ENCODE measurements at places on chromosomes 6 and 20. TPM values are rescaled to one million over a fixed set of nuclear protein-coding genes. Genes with fewer than 3 reads are reported as not detected.
A peak's percentile ranks its signal among the peaks of the same experiment; 100 is the strongest.

DNA sequence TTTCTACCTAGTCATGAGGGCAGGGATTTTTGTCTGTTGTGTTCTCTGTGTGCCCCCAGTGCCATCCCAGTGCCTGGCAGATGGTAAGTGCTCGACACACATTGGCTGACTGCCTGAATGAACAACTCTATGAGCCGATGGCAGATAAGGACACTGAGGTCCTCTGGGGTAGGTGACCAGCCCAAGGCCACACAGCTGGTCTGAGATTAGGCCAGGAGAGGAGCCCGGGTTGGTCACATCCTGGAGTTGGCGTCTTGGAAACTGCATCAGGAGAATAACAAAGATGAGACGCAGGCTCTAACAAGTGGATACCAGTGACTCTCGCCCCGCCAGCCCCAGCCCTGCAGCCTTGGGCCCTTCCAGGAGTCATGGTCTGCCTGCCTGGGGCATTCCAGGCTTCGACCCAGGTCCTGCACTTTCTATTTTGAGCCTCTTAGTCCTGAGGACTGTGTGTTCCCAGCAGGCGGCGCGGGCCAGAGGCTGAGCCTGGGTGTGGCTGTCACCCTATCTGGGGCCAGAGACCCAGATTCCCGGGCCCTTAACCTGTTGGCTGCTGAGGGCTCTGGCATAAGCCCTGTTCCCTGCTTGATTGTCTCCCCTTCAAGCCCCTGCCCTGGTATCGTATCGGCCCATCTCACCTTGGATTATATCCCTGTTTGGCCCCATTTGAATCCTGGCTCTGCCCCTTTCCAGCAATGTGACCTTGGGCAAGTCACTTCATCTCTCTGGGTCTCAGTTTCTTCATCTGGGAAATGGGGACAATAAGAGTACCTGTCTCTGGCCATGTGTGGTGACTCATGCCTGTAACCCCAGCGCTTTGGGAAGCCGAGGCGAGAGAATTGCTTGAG, 88.3 kb downstream of the CEBPB start:
- H3K4me3 ChIP-seq, result no peak overlapping the region
- DNase-seq, result no peak
- H3K27me3 ChIP-seq, result peaks cover 6% of the 10 kb centered on the region
- H3K4me1 ChIP-seq, result no peaks in the 10 kb centered on the region

GRCh38 chr6:125968493-125968892, 11.9 kb downstream of the HINT3 start:
- peaks cover 17% of the 10 kb centered on the region for H3K36me3 ChIP-seq
- peaks cover 29% of the 10 kb centered on the region for H3K4me1 ChIP-seq
- H3K27ac ChIP-seq, result no peak overlapping the region

DNA sequence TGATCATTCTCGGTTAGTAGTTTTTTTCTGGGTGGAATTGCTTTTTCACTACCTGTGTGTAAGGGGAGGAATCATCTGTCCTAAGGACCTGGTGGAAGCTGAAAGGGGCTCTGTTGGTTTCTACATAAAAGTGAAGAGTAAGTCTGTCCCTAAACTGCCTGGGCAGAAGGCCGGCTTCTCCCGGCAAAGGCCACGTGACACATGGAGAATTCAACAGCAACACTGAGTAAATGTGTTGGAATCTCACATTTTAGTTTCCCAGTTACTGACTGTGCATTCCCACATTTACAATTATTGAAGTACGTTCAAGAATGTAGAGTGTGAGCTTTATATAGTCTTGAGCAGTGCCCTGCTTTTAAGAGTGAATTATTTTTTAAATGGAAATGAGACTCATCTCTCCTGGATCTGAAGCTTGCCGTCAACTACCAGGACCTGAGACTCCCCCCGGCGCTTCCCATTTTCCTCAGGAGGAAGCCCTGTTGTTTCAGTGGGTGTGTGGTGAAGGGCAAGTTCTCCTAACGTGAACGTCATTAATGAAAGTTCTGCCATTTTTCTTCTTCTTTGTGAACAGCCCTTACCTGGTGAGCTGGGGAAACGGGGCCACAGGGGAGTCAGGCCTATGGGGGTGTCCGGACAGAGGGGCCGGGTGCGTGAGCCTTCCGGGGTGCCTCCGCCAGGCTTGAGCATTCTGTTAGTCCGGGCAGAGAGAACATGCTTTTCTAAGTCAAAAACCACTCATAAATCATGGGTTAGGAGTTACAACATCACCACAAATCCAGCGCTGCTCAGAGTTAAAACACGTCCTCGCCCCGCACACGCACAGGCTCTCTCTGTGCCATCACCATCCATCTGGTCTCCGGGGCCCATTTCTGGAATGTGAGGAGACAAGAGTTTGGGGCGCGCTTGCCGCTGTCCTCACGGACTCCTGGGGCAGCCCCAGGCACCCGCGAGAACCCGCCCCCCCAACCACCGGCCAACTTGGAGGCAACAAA, 56.6 kb upstream of the SMOC2 start:
- DNase-seq, result no peak
- H3K36me3 ChIP-seq, result no peaks in the 10 kb centered on the region
- no peaks in the 10 kb centered on the region for H3K27me3 ChIP-seq
- no peaks in the 10 kb centered on the region for H3K4me1 ChIP-seq
- H3K4me3 ChIP-seq, result no peak overlapping the region

DNA sequence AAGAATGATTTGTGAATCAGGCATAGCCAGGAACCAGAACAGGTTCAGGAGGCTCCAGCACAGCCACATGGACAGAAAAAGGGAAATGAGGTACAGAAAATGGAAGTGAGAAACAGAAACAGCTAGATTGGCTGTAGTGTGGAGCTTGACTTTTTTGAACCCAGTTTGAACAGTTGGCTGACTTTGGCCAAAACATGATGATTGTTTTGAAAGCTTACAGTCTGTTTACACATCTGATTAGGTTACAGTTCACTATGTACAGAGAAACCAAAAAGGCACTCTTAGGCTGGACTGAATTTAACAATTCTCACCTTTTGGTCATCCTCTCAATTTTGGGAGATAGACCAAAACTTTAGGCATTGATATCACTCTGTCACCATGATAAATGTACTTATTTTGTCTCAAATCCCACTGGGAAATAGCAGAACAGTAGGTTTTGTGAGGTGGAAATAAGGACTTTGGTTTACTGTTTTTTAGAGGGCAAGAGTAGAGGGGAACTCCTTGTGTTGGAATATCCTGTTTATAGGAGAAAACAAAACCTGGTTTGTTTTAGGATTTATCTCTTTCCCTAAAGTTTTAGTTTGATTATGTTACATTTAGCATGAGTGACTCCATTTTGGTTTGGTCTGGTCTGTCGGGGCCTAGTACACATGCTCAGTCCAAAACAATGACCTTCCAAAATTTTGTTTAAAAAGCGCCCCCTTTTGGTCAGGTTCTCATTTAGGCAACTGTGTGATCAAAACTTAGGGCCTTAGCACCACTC, 123.1 kb downstream of the OLIG3 start:
- no peak overlapping the region for H3K4me3 ChIP-seq
- peaks cover 3% of the 10 kb centered on the region for H3K4me1 ChIP-seq
- H3K36me3 ChIP-seq, result peaks cover 1% of the 10 kb centered on the region
- H3K27me3 ChIP-seq, result no peaks in the 10 kb centered on the region
- DNase-seq, result no peak

GRCh38 chr6:53691667-53692133, 26.1 kb upstream of the KLHL31 start:
- H3K4me3 ChIP-seq, result no peak overlapping the region
- H3K4me1 ChIP-seq, result no peaks in the 10 kb centered on the region
- DNase-seq, result no peak
- H3K27ac ChIP-seq, result no peak overlapping the region

GRCh38 chr6:146650799-146651481, 52.2 kb downstream of the ADGB start:
- no peaks in the 10 kb centered on the region for H3K4me1 ChIP-seq
- no peak for DNase-seq
- H3K27me3 ChIP-seq, result no peaks in the 10 kb centered on the region
- H3K36me3 ChIP-seq, result no peaks in the 10 kb centered on the region

DNA sequence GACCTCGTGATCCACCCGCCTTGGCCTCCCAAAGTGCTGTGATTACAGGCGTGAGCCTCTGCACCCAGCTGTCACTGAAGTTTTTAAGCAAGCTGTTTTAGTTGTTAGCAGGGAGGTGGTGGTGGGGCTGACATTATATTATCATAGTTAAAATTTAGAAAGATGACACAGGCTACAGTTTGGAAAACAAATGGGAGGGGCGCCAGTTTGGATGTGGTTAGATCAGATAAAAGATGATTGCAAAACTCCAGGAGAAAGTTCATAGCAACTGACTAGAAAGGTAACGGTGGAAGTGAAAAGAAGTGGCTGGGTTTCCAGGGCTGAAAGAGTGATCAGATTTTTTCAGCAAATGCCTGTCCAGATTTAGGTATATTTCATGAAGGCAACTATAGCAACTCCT, 311.9 kb upstream of the CITED2 start:
- no peak overlapping the region for H3K27ac ChIP-seq
- no peaks in the 10 kb centered on the region for H3K27me3 ChIP-seq
- H3K36me3 ChIP-seq, result no peaks in the 10 kb centered on the region
- H3K4me3 ChIP-seq, result no peak overlapping the region

GRCh38 chr6:43715056-43715788, 27.6 kb upstream of the MRPS18A start:
- no peak for DNase-seq
- peaks cover 7% of the 10 kb centered on the region for H3K27me3 ChIP-seq
- H3K36me3 ChIP-seq, result no peaks in the 10 kb centered on the region
- H3K27ac ChIP-seq, result no peak overlapping the region
- no peak overlapping the region for H3K4me3 ChIP-seq

DNA sequence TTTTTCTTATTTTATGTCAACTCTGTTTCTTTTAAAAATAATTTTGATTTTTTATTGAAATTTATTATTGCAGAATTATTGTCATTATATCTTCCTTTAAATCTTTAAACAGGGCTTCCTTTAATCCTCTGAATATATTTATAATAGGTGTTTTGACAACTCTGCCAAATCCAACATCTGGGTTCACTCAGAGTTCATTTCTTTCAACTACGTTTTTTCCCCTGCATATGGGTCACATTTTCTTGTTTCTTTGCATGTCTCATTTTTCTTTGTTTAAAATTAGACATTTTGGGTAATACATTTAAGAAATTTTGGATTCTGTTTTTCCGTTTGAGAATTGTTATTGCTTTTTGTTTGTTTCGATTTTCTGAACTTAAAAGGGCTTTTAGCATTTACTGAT, 655.1 kb upstream of the CITED2 start:
- no peak overlapping the region for H3K27ac ChIP-seq
- H3K36me3 ChIP-seq, result no peaks in the 10 kb centered on the region
- H3K27me3 ChIP-seq, result peaks cover 42% of the 10 kb centered on the region
- H3K4me3 ChIP-seq, result no peak overlapping the region
- DNase-seq, result no peak
- no peaks in the 10 kb centered on the region for H3K4me1 ChIP-seq

- DNase-seq, result no peak
- peak overlapping the region; percentile 100 for H3K27ac ChIP-seq
- H3K4me3 ChIP-seq, result peak overlapping the region; percentile 96
- peaks cover 14% of the 10 kb centered on the region for H3K27me3 ChIP-seq
Measured at GRCh38 chr6:26056583-26057350, 30.5 kb upstream of the HFE start.

DNA sequence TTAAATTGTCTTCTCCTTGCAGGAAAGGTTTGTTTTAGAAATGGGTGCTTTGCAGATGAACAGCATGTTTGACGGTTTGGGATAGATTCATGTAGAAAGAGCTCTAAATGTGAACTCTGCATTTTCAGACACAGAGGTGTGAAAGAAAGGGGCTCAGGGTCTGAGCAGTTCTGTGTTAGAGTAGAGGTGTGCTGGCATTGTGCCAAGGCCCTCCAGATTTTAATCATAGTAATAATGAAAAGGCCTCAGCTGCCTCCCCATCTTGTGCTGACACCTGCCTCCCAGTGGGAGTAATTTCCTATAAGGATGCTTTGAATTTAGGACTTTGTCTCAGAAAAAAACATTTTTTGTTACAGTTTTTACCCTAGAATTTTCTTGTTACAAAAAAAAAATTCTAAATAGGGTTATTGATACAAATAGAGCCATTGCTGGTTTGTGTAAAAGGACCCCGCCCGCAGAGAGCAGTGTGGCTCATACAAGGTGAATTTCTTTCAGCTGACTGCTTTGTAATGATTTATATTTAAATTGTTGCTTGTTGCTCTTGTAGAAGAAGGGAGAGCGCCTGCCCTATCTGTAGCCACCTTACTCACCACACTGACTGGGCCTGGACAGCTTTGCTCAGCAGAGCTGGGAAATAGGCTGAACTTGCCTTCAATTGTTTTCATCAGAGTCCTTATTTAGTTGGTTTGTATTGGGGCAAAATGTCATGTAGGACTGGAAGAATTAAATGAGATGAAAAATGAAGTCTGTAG, 294.5 kb downstream of the ZFAND3 start:
- no peaks in the 10 kb centered on the region for H3K27me3 ChIP-seq
- no peak for DNase-seq
- H3K36me3 ChIP-seq, result peaks cover 21% of the 10 kb centered on the region
- no peak overlapping the region for H3K27ac ChIP-seq
- H3K4me1 ChIP-seq, result peaks cover 27% of the 10 kb centered on the region

DNA sequence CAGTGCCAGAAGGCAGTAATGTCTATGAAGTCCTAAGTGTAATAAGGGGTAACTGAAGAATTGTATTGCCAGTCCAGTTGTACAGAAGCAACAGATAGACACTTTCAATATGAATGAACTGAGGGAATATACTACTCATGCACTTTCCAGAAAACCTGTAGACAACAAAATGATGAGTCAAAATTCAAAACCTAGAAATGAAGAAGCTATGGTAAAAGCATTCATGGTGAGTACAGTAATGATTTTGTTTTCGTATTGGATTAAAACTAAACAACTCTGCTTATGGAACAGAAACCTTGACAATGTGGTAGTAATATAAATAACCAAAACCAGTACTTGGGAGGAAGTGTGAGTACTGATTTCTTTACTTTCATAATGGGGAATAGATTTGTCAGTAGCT, 35.0 kb downstream of the ARMC2 start:
- H3K27ac ChIP-seq, result peak overlapping the region; percentile 44
- DNase-seq, result no peak
- H3K4me3 ChIP-seq, result no peak overlapping the region
- H3K36me3 ChIP-seq, result peaks cover 30% of the 10 kb centered on the region

DNA sequence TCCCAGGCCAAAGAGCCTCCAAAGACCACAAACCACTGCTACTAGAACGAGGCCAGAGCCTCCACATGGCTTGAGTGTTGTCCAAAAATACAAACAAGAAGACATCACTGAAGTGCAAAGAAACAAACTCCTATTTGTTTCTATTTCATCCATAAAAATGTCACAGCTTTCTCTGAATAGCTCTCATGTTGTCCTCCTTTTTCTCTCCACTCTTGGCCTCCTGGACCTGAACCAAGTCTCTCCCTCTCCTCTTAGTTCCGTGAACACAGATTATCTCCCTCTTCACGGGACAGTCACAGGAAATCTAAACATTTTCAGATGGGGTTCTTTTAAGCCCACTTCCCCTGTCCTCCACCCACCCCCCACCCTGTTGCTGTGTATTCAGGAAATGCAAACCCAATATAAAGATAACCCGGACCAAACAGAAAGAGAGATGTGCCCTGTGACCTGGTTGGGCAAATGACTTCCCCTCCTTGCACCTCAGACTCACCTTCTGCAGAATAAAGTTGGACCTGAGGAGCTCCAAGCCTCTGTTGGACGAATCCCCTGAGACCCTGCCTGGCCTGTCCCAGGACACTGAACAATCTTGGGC, 75.8 kb upstream of the MRPS10 start:
- H3K36me3 ChIP-seq, result peaks cover 20% of the 10 kb centered on the region
- H3K4me3 ChIP-seq, result no peak overlapping the region
- H3K27ac ChIP-seq, result no peak overlapping the region
- H3K27me3 ChIP-seq, result no peaks in the 10 kb centered on the region
- peaks cover 43% of the 10 kb centered on the region for H3K4me1 ChIP-seq

- no peak overlapping the region for H3K4me3 ChIP-seq
- H3K27me3 ChIP-seq, result peaks cover 24% of the 10 kb centered on the region
- no peak overlapping the region for H3K27ac ChIP-seq
- H3K4me1 ChIP-seq, result peaks cover 27% of the 10 kb centered on the region
Measured at GRCh38 chr20:25242231-25242630, 5.7 kb upstream of the PYGB start.

Gene GLP1R
- total RNA-seq, result 0.56 TPM

Gene LY6G6F
- not detected for total RNA-seq

Gene GSTA2
- total RNA-seq, result not detected

Gene PKHD1
- total RNA-seq, result not detected

Gene CENPW
- 75.3 TPM for total RNA-seq

Gene AIF1
- 150 TPM for total RNA-seq
